ENCODE measurements at places on chromosomes 5 and 9.

GRCh38 chr5:55997742-55998351 is 3.1 kb upstream of the IL6ST start:
- DNase-seq = no peak

GRCh38 chr5:108481355-108481931 is 99.5 kb upstream of the FBXL17 start:
- DNase-seq = no peak

DNA sequence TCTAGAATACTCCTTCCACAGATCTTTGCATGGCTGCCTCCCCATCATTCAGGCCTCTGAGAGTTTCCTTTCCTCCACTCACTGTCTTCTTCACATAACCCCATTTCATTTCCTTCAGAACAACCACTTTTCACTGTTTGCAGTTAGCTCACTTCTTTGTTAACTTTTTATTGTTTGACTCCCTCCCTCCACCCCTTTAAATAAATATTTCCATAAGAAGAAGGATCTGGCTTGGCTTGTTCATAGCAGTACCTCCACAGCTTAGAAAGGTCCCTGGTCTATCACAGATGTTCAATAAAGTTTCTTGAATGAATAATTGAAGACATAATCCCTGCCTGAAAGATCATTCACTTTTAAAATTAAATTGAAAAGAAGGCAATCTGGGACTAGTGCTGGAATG is 661.6 kb downstream of the ACTL7B start:
- DNase-seq = no peak

DNA sequence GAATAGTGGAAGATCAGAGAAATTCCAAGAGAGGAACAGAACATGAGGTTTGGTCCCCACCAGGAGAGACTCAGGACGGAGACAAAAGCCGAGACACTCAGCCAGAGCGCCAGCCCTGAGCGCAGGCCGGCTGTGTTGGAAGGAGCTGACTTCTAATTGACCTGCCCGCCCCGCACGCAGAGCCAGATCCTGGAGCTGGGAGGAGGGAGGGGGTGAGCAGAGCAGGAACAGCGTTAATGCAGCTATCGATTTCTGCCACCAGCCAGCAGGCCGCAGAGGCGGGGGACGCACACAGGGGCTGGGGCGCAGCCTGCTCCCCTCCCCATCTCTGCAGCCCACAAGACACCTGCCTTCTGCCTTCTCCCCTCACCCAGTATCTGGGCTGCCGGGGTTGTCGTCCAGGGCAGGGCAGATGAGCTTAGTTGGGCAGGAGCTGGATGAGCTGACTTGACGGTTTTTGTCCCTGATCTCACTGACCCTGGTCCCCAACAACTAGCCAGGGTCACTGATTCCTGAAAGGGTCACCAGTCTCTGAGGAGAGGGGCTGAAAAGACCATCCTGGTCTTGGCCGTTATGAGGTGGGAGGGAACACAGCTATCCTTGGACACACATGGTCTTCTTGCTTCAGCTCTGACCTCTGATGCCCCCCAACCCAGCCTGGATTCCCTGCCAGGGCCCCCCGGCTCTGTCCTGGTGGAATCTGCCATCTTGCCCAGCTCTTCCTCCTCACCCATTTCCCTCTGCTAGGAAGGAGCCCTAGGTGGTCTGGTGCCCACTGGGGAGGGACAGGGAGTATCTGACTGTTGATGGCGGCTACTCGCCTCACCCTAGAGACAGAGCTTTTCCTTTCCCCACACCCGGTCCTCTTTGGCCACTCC is 29.8 kb downstream of the CXXC5 start:
- DNase-seq = no peak

DNA sequence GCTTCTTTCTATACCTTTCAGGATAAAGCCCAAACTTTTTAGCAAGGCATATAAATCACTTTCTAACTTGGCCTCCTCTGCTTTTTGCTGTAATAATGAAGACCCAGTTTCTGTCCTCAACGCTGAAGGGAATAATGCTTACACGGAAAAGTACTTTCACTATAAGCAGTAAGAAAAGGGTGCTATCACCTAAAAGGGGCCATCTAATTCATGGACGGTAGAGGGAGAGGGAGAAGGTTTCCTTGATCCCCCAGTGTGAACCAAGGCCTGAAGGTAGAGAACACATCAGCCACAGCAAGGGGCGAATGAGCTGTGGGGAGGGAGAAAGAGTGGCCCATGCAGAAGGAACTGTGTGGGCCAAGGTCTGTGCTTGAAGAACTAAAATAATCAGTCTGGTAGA is 417.7 kb upstream of the CLINT1 start:
- DNase-seq = no peak
